NCI-H2171 (cell line): ENCODE measurements at places on chromosomes 13 and 19.

GRCh38 chr13:80096383-80096782 is 244.5 kb downstream of the SPRY2 start:
- DNase-seq: no peak

DNA sequence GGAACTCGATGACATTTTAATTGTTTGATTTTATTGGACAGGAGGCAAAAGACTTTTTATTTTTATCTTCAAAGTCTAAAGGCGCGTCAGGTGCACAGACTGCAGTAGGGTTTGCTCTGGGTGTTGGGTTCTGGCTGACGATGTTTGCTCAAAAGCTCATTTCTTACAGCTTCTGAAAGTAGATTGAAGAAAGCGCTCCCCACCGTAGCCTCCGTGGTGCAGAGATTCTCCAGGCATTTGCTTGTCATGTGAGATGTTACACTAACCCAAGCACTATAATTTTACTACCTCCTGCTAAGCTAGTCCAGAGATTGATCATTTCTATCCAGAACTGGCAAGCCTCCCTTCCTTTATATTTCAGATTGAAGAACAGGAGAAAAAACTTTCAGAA is 14.5 kb upstream of the ATP11A start:
- no peak for DNase-seq

DNA sequence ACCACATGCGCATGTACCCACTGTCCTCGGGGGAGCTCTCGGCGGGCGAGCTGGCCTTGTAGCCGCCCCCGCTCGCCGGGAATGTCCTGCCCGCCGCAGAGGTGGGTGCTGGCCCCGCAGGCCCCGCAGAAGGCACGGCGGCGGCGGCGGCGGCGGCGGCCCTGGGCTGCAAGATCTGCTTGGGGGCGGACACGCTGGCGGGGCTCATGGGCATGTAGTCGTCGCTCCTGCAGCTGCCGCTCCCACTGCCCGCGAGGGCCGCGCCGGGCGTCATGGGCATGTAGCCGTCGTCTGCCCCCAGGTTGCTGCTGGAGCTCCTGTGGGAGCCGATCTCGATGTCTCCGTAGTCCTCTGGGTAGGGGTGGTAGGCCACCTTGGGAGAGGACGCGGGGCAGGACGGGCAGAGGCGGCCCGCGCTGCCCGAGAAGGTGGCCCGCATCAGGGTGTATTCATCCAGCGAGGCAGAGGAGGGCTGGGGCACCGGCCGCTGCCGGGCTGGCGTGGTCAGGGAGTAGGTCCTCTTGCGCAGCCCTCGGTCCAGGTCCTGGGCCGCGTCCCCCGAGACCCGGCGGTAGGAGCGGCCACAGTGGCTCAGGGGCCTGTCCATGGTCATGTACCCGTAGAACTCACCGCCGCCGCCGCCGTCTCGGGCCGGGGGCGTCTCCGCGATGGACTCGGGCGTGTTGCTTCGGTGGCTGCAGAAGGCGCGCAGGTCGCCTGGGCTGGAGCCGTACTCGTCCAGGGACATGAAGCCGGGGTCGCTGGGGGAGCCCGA is 2.4 kb downstream of the IRS2 start:
- no peak for DNase-seq

DNA sequence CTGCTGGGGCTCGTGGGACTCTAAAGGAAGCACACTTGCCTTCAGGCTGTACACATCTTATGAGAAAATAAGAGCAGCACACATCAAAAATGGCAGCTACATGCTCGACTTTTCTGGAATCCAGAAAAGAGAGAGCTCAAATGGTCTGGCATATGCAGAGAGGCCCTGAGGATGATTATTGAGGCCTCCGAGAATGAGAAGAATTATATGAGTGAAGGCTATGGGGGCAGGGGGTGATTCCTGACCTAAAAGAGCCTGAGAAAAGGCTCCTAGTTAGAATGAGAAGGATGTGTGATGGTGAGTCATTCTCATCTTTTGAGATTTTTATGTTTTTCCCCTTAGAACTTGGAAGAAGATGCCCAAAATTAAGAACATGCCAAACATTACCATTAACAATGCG is 97.1 kb downstream of the HSPH1 start:
- DNase-seq: no peak

DNA sequence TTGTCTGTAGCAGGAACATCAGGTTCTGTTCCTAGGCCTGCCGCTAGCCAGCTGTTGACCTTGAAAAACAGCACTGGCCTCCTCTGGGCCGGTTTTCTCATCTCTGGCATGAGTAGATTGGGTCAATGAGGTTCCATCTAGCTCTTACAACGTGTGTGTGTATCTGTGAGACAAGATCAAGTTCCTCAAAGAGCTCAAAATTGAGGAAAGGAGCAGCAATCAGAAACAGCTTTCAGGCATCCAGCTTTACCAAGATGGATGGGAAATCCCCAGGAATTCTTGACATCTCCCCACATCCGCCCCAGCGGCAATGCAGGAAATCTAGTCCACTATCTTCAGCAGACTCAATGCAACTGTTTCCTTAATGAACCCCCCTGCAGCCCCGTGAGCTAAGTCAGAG is 4.9 kb downstream of the FLT1 start:
- DNase-seq: no peak

DNA sequence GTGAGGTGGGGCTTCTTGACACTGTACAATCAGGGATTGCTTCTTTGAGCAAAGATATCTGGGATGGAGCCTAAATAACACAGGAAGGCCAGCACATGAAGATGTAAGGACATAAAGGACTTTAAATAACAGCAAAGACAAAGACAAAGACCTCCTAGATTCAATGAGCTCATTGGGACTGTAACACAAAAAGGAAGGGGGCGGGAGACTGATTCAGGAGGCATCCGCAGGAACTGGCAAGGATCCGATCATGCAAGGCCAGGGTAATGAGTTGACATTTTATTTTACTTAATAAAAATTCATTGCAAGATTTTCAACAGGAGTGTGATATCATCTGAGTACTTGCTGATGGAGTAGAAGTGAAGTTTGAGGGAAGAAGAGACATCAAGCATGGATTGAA is 121.5 kb downstream of the LHFPL6 start:
- DNase-seq: no peak

DNA sequence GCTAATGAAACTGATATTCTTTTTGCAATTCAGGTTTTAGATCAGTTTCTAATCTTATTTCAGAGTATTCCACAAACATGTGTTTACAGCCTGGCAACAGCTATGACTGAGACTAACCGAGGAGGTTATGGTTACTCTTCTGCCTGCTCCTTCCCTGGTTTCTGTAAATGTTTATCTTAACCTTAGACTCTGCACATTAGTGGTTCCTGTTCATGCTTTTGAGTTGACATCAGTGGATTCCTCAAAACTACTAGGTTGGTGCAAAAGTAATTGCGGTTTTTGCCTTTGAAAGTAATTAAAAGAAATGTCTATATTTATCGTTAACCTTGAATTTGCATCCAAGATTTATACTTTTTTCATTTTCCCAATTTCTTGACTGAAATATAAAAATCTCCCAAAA is 237.0 kb upstream of the TSHZ3 start:
- no peak for DNase-seq

GRCh38 chr13:38528986-38529385 is 157.9 kb upstream of the FREM2 start:
- DNase-seq: no peak

DNA sequence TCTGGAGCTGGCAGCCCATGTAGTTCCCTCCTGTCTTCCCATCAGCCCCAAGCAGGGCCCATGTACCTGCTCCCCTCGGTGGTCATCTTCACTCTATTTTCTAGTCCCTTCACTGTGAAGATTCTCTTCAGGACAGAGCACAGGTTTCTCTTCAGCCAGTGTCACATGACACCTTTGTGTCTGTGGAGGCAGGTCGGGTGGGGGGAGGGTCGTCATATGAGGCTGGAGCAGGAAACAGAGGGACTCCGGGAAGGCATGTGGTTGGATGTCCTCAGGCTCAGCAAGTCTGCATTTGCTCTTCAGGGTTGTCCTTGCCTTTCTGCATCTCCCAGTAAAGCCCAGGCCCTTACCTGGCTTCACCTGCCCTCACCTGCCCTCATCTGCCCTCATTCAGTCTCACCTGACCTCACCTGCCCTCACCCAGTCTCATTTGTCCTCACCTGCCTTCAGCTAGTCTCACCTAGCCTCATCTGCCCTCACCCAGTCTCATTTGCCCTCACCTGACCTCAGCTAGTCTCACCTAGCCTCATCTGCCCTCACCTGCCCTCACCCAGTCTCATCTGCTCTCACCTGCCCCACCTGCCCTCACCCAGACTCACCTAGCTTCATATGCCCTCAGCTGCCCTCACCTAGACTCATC is 120.3 kb downstream of the ZDHHC20 start:
- no peak for DNase-seq

GRCh38 chr19:43675269-43675879 is 5.4 kb upstream of the PLAUR start:
- DNase-seq: no peak

GRCh38 chr19:10271543-10272086 is 695 bp downstream of the ICAM1 start:
- DNase-seq: no peak

DNA sequence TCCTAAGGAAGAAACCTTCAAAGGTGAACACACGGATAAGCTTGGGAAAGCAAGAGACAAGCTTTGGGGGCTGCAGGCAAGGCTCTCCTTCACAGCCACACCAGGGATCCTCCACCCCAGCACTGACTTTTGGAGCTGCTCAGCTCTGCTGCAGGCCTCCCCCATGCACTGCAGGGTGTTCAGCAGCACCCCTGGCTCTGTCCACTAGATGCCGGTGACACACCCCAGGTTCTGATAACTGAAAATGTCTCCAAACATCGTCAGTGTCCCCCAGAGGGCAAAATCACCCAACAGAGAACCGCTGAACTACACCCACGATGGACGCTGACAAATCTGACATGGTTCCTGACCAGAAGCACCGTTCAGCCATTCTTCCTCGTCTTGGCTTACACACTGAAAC is 90.5 kb downstream of the STK24 start:
- DNase-seq: no peak
